ENCODE measurements at places on chromosomes 11 and 22. TPM values are rescaled to one million over a fixed set of nuclear protein-coding genes. Genes with fewer than 3 reads are reported as not detected.

DNA sequence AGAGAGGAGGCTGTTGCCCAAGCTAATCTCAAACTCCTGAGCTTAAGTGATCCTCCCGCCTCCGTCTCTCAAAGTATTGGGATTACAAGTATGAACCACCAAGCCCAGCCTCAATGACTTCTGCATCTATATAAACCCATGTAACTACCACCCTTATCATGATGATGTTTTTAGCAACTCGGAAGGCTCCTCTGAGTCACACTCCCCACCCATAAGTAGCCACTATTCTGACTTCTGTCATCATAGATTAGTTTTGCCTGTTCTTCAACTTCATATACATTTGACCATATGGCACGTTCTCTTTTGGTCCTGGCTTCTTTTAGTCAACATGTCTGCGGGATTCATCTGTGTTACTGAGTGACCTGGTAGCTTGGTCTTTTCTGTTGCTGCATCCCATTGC lies 6.4 kb upstream of the FOSL1 start:
- DNase-seq, result no peak

SCT gene
- 1.8 TPM for total RNA-seq

KRTAP5-4 gene
- total RNA-seq, result not detected

GRCh38 chr11:6992457-6993417 lies 27.4 kb downstream of the ZNF214 start:
- DNase-seq, result no peak

DNA sequence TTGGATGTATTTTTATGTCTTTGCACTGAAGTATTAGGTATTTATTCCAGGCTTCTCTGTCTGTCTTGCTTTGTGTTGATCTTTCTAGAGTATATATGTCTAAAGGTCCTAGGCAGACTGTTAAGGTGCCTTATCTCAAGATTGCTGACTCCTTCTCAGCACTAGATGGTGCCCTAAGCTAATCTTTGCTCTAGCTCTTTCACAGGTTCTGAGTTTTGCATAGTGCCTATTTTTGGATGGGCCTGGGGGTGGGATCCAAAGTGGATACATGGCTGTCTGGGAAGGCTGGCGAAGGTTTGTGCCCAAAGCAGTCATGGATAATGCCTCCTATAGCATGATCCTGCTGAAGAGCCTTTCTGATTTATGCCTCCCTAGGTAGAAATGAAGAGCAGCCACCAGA lies 154.9 kb downstream of the TRPC6 start:
- no peak for DNase-seq

GAB4 gene
- total RNA-seq, result 0.36 TPM

GRCh38 chr11:134017511-134018430 lies 51.1 kb upstream of the JAM3 start:
- no peak for DNase-seq

ADAMTS15 gene
- total RNA-seq, result 4.9 TPM

DNA sequence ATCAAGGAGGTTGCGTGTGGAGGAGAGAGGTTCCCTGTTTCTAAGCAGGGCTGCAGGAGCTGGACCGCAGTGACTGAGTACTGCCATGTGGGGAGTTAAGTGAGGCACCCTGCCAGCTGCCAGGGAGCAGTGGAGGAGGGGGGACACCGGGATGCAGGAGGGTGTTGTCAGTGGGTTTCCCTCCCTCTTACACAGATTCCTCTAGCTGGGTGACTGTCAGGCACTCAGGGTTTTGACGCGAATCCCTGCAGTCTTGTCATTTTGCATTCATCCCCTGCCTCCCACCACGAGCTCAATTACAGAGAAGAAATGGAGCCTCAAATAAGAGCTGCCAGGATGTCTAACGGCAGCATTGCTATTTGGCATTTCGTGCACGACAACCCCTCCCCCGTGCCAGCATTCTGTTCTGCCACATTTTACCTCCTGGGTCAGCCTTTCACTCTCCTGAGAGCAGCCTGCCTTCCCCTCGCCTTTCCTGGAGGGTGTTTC lies 119.8 kb upstream of the SORL1-AS1 start:
- DNase-seq, result no peak

- DNase-seq, result no peak
Observed at GRCh38 chr11:2137202-2138067, 1.8 kb downstream of the IGF2 start.

KCTD14 gene
- 0.97 TPM for total RNA-seq

UPK3A gene
- not detected for total RNA-seq

DNA sequence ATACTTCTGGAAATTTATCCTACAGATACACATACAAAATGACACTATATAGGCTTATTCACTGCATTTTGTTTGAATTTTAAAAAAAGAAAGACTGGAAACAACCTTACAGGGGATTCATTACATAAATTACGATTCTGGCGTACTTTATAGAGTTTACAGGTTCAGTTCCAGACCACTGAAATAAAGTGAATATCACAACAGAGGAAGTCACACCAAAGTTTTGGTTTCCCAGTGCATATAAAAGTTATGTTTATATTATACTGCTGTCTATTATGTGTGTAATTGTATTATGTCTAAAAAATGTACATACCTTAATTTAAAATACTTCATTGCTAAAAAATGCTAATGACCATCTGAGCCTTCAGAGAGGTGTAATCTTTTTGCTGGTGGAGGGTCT lies 62.0 kb downstream of the EMSY start:
- no peak for DNase-seq

GRCh38 chr11:66363187-66363601 lies 8.4 kb downstream of the SLC29A2 start:
- DNase-seq, result no peak

DNA sequence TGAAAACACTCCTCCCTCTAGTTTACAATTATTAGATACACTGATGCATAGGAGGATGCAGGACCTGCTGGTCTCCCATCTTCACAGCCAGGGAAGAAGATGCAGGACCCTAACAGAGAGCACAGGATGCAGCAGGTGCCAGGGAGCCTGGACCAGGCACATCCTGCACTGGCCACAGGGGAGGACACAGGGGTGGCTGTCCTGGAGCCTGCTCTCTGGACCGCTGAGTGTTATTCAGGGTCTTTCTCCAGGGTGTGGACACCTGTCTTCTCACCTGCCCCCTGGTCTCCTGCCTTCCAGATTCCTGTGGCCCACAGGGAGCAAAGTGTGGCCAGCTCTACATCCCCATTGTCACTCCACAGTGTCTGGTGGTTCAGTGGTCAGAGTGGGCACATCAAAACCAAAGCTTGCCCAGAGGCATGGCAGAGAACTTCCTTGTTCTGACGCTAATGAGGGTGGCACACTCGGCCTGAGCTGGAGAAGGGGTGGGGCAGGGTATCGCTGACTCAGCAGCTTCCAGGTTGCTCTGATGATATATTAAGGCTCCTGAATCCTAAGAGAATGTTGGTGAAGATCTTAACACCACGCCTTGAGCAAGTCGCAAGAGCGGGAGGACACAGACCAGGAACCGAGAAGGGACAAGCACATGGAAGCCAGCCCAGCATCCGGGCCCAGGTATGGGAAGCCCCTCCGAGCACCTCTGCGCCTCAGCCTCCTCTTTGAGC lies at the start of gene APOBEC3A:
Gene APOBEC3A (plus strand): TSS at position 564 of the 725 bp plus-strand sequence. CDS start 83 bp downstream, at position 647.
- DNase-seq, result no peak

DNA sequence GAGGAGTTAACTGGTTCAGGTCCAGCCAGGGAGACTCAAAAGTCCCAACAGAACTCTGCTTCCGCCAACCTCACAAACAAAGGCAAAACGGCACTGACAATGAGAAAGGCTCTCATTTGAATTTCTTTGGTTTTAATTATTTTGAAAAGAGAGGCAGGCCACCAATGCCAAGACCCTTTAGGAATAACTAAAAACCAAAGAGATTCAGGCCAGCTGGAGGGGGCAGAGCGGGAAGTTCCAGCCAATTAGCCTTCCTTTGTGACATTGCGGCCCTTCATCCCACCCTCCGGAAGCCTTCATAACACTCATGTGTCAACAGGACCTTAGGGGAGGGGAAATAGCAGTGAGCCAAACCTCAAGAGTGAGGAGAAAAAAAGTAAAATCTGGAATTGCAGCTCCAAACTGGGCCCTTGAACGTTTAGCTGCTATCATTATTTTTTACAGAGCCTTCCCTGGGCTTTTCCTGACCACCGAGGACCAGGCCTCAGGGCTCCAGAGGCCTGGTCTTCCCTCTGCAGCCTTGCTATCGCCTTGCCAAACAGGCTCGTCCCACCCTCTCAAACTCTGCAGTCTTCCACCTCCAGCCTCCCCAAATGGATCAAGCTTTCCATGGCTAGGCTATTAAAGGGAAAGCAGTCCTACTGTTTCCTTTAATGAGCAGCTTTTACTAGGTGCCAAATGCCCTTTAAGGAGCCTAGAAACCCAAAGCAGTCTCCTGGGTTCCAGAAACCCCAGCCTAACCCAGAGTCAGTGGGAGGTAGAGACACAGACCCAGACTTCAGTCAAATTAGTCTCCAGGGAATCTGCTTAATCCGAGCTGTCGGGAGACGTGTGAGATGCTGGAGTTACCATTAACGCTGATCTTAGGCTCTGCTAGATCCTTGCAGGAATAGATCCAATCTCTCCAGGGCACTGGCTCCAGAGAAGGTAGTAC lies 114.2 kb downstream of the CCDC34 start:
- DNase-seq, result no peak

FOLR2 gene
- not detected for total RNA-seq

GRCh38 chr11:116782728-116783127 lies 5.1 kb downstream of the ZPR1 start:
- DNase-seq, result no peak

GRCh38 chr11:6626971-6627761 lies 7.9 kb upstream of the TPP1 start:
- no peak for DNase-seq

- no peak for DNase-seq
Observed at GRCh38 chr22:47250995-47251765, 488.7 kb downstream of the TBC1D22A start.

CNTF gene
- 1.6 TPM for total RNA-seq

CRYBB3 gene
- 0.97 TPM for total RNA-seq

BAIAP2L2 gene
- 0.77 TPM for total RNA-seq

GRCh38 chr22:47625013-47625385 lies 862.5 kb downstream of the TBC1D22A start:
- DNase-seq, result no peak

DNA sequence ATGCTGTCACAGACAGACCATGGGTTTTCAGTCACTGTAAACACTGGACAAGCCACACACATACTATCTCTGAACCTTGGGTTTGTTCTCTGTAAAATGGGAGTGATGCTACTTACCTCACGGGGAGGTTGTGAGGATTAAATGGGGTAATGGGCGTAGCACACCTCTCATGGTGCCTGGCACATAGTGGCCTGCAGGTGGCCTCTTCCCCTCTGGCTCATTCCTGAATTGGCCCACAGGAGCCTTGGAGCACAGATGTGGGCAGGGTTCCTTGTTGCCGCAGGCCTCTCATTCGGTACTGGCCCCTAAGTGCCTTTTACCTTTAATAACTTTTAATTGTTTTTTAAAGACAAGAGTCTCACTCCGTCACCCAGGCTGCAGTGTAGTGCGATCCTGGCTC lies 11.7 kb downstream of the MICAL2 start:
- DNase-seq, result peak; percentile 21

PRRG4 gene
- not detected for total RNA-seq

RIBC2 gene
- total RNA-seq, result 0.54 TPM

DNA sequence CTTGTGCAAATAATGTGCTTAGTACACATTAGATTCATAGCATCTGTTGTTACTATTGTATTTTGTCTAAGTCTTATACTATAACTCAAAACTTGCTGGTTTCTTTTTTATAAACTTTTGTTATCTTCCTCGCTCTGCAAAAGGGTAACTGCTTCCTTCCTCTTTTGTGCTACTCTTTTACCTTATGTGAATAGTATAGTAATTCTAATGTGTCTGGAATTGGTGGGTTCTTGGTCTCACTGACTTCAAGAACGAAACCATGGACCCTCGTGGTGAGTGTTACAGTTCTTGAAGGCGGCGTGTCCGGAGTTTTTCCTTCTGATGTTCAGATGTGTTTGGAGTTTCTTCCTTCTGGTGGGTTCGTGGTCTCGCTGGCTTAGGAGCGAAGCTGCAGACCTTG lies 563.1 kb upstream of the LUZP2 start:
- DNase-seq, result no peak

GRCh38 chr11:118641397-118642019 lies 34.1 kb downstream of the PHLDB1 start:
- DNase-seq, result no peak

TSKU gene
- total RNA-seq, result 29.9 TPM

DNA sequence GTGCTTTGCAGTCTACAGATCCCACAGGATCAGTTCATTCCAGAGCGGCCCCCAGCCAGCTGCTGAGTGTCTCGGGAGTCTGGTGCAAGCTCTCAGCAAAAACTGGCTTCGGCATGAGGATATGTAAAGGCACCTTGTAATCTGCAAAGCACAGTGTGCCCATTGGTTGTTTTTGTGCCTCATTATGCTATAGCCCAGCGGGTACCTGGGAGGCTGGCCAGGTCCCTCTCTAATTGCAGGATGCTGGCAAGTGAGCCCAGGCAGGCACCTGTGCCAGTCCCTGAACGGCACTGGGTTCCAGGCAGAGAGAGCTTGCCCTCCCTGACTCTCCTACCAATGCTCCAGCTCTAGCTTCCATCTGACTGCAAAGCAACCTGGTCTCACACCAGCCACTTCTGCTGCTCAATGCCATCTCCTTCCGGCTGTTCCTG lies 128.7 kb downstream of the DSCAML1 start:
- DNase-seq, result no peak

DNA sequence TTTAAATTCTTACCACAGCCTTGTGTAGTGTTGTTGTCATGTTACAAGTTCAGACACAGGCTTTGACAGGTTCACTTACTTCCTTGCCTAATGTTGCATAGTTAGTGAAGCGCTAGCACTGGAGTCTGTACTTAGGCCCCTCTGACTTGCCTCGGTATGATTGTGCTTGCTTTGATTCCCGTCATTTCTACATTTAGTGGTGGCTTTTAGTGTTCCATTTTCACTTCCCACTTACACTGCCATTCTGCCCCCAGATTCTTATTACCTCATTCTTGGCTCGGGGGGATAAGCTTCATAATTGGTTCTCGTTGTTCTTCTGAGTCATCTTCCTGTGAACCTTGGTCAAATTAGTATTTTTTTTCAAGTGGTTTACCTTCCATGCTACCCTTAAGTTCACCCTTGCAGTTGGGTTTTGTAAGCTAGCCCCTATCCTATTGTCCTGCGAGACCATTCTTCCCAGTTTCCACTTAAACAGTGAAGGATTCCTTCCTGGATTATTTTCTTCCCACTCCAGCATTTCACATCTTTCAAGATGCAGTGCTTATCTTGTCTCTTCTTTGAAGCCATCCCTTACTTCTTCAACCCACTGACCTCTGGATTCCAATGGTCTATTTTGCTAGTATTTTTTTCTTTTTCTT lies 68.7 kb downstream of the DDX10 start:
- no peak for DNase-seq

Data from endothelial cell (in vitro differentiated cells).